ENCODE measurements at places on chromosomes 6 and 20.
A peak's percentile ranks its signal among the peaks of the same experiment; 100 is the strongest.

DNA sequence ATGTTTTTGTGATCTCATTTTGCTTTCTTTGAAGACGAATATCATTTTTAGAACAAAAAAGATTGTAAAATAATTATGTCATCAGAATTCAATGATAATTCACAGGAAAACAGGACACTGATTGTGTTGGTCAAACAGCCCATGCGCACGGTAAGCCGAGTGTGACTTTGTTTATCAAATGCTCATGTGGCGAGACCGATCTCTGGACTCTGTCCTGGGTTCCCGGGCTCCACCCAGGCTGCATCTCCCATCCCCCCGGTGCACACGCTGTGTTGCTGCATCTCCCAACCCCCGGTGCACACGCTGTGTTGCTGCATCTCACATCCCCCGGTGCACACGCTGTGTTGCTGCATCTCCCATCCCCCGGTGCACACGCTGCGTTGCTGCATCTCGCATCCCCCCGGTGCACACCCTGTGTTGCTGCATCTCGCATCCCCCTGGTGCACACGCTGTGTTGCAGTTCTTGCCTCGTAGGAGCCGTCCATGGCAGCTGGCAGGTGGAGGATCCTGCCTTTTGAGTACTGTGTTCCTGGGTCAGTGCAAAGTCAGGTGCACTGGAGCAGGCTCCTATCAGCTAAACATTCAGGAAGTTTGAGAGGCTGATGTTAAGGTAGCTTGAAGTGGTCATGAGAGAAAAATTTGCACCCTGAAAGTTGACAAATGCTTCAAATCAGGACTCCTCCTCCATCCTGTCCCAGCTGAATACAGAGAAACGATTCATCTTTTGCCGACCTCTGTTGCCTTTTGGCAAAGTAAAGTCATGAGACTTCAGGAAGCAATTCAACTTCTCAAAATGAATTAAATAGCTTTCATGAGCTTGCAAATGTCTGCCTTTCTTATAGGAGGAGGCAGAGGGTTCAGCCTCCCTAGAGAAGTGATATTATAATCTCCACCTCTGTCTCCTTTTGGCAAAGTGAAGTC, 77.1 kb upstream of the FRMD1 start:
- no peak for DNase-seq

GRCh38 chr6:112030206-112030960, 23.5 kb upstream of the CCN6 start:
- DNase-seq, result no peak

GRCh38 chr20:25321262-25321831, 69.3 kb downstream of the ABHD12 start:
- no peak for DNase-seq

DNA sequence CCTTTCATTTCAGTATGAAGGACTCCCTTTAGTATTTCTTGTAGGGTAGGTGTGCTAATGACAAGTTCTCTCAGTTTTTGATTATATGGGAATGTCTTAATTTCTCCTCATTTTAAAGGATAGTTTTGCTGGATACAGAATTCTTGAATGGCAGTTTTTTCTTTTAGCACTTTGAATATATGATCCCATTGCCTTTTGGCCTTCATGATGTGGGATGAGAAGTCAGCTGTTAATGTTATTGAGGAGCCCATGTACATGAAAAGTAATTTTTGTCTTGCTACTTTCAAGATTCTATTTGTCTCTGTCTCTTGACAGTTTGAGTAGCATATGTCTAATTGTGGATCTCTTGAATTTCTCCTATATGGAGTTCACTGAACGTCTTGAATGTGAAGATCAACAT, 30.9 kb downstream of the RSPH3 start:
- no peak for DNase-seq

- no peak for DNase-seq
These were observed 69.6 kb upstream of the ARMC2 start for GRCh38 chr6:108778421-108779186.

DNA sequence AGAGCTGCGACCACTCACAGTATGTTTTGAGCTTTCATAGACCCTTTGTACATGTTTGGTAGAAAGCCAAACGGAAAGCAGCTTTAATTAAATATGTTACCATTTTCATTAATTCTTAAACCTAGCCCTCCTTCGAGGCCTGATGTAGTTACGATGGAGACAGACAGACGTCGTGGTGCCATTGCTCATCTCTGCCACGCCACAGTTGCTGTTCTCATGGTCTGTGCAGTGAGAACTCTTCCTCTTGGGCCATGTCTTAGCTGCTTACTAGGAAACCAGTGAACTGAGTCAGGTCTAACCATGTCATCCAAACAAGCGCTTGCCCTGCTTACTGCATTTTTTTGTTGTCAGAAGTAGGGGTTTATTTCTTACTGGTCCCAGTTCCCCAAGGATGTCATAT, 62.8 kb downstream of the SNX9 start:
- no peak for DNase-seq

- no peak for DNase-seq
These were observed 390.8 kb downstream of the GJA1 start for GRCh38 chr6:121826156-121826810.

DNA sequence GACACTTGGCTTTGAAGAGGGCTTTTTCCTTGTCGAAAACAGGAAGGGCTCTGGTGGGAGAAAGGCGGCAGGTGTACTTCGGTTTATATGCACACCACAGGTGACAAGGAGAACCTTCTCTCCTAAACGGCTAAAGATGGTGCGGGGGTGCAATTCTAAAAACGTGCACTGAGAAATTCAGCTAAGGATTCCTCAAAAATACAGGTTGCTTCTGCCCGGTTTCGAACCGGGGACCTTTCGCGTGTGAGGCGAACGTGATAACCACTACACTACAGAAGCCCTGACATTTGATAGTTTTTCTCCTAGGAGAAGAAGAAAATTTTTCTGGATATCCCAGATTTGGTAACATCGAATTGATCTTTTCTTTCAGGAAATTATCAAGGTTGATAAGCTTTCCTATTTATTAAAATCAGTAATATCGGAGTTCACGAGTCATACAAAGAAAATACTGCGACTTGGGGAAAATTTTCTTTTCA, 32.0 kb downstream of the POM121L2 start:
- DNase-seq, result peak; percentile 24

DNA sequence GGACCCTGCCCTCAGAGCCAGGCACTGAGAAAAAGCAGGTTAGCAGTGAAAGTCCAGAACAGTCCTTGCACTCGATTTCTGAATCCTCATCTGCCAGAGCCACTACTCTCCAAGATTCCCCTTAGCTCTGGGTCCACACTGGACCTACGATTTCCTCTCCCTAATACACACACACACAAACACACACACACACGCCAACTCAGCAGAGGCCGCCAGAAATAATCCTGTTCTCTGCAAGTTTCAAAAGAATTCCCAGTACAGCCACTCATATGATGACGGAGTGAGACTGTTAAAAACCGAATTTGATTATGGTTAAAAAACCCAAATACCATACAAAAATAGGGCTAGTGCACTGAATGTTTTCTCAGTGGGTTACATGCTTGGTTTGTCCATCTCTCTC, 90.8 kb downstream of the GMPR start:
- no peak for DNase-seq

- no peak for DNase-seq
These were observed 20.1 kb upstream of the GCM1 start for GRCh38 chr6:53168516-53169267.

DNA sequence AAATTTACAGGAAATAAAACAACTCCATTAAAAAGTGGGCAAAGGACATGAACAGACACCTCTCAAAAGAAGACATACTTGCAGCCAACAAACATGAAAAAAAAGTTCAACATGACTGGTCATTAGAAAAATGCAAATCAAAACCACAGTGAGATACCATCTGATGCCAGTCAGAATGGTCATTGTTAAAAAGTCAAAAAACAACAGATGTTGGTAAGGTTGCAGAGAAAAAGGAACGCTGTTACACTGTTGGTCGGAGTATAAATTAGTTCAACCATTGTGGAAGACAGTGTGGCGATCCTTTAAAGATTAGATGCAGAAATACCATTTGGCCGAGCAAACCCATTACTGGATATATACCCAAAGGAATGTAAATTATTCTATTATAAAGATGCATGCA, 858.0 kb upstream of the FLRT3 start:
- no peak for DNase-seq

GRCh38 chr6:79056226-79056625, 21.8 kb downstream of the PHIP start:
- no peak for DNase-seq

DNA sequence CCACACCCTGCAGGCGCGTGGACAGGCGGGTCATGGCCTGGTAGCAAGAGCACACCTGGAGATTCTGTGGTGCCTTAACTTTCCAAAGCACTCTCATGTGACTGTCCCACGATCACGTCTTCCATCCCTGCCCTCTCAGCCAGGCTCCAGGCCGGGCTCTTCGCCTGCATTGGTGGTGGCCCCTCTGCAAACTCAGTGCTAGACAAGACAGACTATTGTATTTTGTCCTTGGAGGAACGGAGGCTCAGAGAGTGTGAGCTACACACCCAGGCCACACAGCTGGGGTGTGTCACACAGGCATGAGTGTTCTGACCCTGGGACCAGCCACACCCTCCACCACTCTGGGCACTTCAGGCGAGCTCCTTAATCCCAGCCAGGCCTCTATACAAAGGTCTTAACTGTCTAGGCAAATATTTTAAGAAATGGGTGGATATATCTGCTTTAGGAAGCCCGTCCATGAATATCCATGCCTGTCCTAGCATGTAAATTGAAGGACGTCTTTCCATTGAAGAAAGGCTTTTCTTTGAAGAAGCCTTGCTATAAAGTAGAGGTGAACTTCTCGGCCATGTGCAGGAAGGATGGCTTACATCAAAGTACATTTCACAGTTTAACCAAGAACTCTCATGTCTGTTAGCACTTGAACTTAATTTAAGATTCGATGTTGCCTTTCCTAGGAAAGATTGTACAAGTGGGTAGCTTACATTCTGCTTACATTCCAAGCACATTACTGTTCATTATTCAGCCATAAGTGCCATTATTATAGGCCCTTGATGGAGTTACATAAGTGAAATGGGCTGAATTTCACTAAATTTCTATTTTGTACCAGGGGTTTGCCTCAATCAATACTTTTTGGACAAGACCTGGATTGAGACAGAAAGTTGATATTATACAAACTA, 263.9 kb downstream of the DLL1 start:
- peak; percentile 29 for DNase-seq

DNA sequence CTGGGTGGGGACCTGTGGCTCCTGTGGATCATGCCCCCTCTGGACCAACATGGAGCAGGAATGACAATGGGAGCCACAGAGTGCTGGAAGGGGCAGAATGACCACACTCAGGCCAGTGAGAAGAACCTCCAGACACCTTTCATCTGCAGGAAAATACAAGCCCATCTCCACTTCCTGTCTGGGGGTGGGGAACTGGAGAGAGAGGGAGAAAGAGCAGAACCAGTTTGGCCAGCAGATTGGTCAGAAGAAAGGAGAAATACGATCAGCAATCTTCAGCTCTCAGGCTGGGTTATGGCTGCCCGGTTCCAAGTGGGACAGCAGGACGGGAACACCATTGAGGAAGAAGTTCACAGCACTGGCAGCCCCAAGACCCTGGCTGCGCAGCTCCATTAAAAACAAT, 37.0 kb downstream of the BMP7 start:
- no peak for DNase-seq

- no peak for DNase-seq
These were observed 160.1 kb downstream of the SIM1 start for GRCh38 chr6:100304575-100304974.

DNA sequence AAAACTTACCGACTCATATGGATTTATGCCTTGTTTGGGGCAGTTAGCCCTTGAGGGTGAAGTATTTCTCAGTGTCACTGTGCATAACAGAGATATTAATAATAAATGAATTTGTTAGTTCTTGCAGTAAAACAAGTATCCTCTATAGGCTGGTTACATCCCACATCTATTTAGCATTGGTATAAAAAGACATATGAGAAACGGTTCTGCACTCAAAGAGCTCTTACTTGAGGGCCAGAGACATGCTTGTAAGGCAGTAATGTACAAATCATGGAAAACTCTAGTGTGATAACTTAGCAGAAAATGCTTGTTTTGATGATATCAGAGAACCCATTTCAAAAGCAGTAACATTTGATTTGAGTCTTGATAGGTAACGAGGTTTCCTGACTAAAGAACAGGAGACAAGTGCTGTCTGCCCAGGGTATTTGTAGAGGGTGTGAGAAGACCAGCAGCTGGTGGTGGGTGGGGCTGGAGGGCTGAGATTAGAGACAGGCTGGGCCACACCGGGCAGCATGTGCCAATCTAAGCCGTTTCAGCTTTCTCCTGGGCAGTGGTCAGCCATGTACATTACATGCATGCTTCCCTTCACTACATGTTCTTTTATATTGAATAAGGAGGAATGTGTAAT, 46.3 kb downstream of the TULP4 start:
- no peak for DNase-seq

DNA sequence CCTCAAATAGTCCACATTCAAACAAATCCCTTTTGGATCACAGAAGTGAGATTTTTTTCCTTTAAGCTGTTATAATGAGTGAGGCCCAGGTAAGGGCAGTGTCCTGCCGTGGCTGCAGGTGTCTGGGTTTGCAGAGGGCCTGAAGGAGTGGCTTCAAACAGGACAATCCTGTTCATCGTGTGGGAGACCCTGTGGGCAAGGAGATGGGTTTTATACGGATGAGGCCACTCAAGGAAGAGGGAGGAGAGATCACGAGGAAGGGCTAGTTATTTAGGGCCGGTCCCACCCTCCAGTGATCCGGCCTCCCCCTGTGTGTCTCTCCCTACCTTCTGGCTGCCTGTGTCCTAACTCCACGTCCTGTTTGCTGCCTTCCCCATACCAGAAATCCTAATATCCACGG, 33.8 kb downstream of the PPP1R14C start:
- no peak for DNase-seq

GRCh38 chr6:7166410-7167293, 58.9 kb downstream of the RREB1 start:
- DNase-seq, result peak; percentile 21

GRCh38 chr6:74050921-74051320, 354.9 kb downstream of the CD109 start:
- no peak for DNase-seq

- no peak for DNase-seq
These were observed 120.4 kb upstream of the RIPOR2 start for GRCh38 chr6:25056130-25056529.

GRCh38 chr6:140602431-140603248, 1228.2 kb upstream of the CITED2 start:
- no peak for DNase-seq

GRCh38 chr20:36154700-36155628, at the start of gene EPB41L1:
TSS of gene EPB41L1 (plus strand) at chr20:36154740. CDS start at chr20:36173778, 19,038 bp downstream.
- DNase-seq, result no peak

- no peak for DNase-seq
These were observed 43.9 kb upstream of the CLIC5 start for GRCh38 chr6:46059608-46060007.

- DNase-seq, result peak; percentile 92
These were observed 208.7 kb upstream of the PRND start for GRCh38 chr20:4512891-4513550.

- no peak for DNase-seq
These were observed 11.2 kb downstream of the SLC13A3 start for GRCh38 chr20:46640044-46640443.

GRCh38 chr6:53192682-53193188, 44.1 kb upstream of the GCM1 start:
- DNase-seq, result no peak

GRCh38 chr20:51760905-51761546, 7.2 kb downstream of the ATP9A start:
- peak; percentile 100 for DNase-seq

Measured in SW480 (cell line).